Right ventricle myocardium inferior (tissue), 1 donor: ENCODE measurements at places on chromosomes 12 and 14. TPM values are rescaled to one million over a fixed set of nuclear protein-coding genes. Genes with fewer than 3 reads are reported as not detected.

GPD1 gene
- 51.1 TPM for total RNA-seq

FSCB gene
- not detected for total RNA-seq

PAX9 gene
- not detected for total RNA-seq

ASCL1 gene
- not detected for total RNA-seq

HOXC12 gene
- not detected for total RNA-seq

DIO2 gene
- total RNA-seq, result 1.6 TPM

SLC10A1 gene
- total RNA-seq, result not detected

DACT1 gene
- 2.8 TPM for total RNA-seq

YEATS4 gene
- 11.4 TPM for total RNA-seq

SYNJ2BP gene
- total RNA-seq, result 55.9 TPM

P2RX2 gene
- total RNA-seq, result not detected

CISTR gene
- total RNA-seq, result 1.7 TPM

SYCP3 gene
- total RNA-seq, result not detected

ACOT6 gene
- total RNA-seq, result not detected

KLHL33 gene
- total RNA-seq, result 0.62 TPM

PITPNM2 gene
- total RNA-seq, result 19.6 TPM
